Stimulated activated CD4-positive, alpha-beta T cell treated with anti-CD3 and anti-CD28 coated beads, Interleukin-2, amount 100 ng/mL, for 24 hours (primary cell): ENCODE measurements at places on chromosomes 1 and 21.
A peak's percentile ranks its signal among the peaks of the same experiment; 100 is the strongest.

- no peak for DNase-seq
These were observed 60.0 kb downstream of the SLC19A1 start for GRCh38 chr21:45481977-45482898.

DNA sequence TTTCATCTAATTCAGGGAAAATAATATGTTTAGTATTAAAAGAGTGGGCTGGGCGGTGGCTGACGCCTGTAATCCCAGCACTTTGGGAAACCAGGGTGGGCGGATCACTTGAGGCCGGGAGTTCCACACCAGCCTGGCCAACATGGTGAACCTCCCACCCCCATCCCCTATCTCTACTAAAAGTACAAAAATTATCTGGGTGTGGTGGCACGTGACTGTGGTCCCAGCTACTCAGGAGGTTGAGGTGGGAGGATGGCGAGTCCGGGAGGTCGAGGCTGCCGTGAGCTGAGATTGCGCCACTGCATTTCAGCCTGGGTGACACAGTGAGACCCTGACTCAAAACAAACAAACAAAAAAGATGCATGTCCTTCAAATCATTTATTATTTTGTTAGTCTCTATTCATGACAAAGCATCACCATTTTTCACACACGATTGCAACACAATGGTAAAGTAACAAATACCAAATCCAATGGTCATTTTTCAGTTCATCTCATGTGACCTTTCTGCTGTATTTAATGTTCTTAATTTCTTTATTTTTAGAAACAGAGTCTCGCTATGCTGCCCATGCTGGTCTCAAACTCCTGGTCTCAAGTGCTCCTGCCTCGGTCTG is 1.0 kb downstream of the MSH4 start:
- DNase-seq = no peak

DNA sequence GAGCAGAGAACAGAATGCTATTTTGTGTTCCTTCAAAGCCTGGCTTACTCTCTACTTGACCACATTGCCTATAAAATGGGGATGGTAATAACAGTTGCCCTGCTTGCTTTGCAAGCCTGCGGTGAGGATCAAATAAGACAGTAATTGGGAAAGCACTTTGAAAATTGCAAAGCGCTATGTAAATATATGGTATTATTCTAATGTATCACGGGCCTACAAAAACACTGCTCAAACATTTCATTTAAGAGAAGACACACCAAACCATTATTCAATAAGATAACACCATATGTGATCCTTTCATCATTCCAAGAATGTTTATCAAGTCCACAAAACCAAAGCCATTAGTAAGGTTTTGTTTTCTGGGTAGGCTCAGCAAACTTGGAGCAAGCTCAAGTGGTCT is 208.4 kb downstream of the ROR1 start:
- no peak for DNase-seq

DNA sequence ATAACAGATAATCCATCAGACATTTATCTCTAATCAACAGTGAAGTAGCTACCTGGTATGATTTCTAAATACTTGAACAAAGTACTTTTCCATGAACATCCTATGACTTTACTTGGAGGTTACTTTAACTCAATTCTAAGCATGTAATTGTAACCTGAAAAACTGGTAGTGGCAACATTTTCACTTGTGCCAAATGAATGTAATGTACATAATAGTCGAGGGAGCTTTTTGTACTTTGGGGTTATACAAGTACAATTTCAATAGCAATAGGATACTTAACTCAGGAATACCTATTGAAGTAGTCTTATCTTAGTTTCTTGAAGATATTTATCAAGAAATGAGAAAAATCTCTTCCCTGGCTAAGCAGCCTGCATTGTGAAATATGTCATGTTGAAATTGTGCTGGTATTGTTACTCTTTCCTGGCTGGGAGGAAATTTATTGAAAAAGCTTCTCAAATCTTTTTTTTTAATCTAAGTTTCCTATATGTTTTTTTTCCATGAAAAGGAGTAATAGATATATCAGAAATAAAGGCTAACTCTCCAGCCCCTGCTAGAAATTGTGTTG is 33.7 kb upstream of the CACYBP start:
- no peak for DNase-seq

- DNase-seq = peak; percentile 17
These were observed at the start of gene MIXL1 for GRCh38 chr1:226223157-226223785. TSS of gene MIXL1 (plus strand) at chr1:226223664. CDS start at chr1:226223682, 18 bp downstream.

GRCh38 chr1:100050139-100050538 is 80.3 kb downstream of the SLC35A3 start:
- no peak for DNase-seq

- DNase-seq = no peak
These were observed 38.6 kb upstream of the RCAN3 start for GRCh38 chr1:24463776-24464735.

GRCh38 chr1:30675289-30675688 is 48.1 kb downstream of the MATN1 start:
- DNase-seq = no peak

DNA sequence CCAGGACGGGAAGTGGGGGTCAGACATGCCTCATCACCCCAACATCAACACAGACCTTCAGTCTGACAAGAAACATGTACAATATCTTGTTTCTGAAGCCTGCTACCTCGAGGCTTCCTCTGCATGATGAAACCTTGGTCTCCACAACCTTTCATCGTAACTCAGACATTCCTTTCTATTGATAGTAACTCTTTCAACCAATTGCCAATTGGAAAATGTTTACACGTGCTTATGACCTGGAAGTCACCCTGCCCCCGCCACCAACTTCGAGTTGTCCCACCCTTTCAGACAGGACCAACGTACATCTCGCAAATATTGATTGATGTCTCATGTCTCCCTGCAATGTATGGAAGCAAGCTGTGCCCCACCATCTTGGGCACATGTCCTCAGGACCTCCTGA is 159.5 kb downstream of the ETS2 start:
- DNase-seq = no peak

DNA sequence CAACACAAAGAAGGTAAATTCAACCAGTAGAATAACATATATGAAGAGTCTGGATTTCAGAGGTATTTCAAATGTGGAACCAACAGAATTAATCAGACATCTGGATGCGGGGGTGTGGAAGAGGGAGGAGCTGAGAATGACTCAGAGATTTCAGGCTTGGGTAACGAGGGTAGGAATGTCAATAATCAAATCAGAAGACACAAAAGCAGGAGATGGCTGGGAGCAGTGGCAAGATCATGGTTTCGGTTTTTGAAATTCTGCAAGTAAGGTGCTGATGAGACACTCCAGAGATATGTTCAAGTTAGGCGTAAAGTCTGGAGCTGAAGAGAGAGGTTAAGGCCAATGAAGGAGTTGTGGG is 64.0 kb downstream of the PLPPR5 start:
- DNase-seq = peak; percentile 18

- no peak for DNase-seq
These were observed 8.2 kb upstream of the IRF2BP2 start for GRCh38 chr1:234617986-234618736.

GRCh38 chr1:21587602-21587953 is 78.4 kb downstream of the ALPL start:
- no peak for DNase-seq

DNA sequence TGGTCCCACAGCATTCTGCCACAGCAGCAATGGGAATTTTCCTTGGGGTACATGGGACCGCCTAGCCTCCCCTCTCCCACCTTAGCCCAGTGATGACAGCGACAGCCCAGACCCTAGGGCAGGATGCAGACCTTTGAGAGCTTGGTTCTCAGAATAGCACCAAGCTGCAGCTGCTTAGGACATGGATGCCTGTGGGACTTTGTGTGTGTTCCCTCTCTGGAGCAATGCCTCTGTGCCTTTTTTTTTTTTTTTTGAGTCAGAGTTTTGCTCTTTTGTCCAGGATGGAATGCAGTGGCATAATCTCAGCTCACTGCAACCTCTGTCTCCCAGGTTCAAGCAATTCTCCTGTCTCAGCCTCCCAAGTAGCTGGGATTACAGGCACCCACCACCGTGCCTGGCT is 44.2 kb upstream of the AK4 start:
- DNase-seq = no peak
